ENCODE measurements at places on chromosomes 7 and 10. TPM values are rescaled to one million over a fixed set of nuclear protein-coding genes. Genes with fewer than 3 reads are reported as not detected.

Gene NXPH1
- polyA plus RNA-seq: not detected

DNA sequence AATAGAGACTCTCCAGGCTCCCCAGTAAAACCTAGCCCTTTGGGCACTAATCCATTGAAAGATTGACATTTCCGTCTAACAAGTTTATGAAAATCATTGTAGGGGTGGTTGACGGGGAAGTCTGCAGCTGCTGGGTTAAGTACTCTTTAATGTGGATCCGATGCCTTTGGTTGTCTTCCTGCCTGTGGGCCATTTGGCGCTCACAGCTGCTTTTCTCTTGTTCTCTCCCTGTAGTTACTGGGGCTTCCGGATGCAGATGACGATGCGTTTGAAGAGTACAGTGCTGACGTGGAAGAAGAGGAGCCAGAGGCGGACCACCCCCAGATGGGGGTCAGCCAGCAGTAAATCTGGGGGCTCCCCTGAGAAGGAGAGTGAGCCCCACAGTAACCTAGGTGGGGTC lies 22.4 kb downstream of the MTURN start:
- H3K36me3 ChIP-seq: peaks cover 5% of the 10 kb centered on the region
- no peaks in the 10 kb centered on the region for H3K27me3 ChIP-seq
- no peak overlapping the region for H3K4me3 ChIP-seq
- DNase-seq: no peak

Gene CLDN15
- polyA plus RNA-seq: 13.3 TPM

- no peak overlapping the region for H3K27ac ChIP-seq
- no peak overlapping the region for H3K4me3 ChIP-seq
- DNase-seq: no peak
Measured at GRCh38 chr7:112150823-112151641, 55.2 kb downstream of the DOCK4 start.

GRCh38 chr10:120400601-120401000 lies 56.4 kb upstream of the PLPP4 start:
- no peaks in the 10 kb centered on the region for H3K27me3 ChIP-seq
- DNase-seq: no peak
- H3K27ac ChIP-seq: no peak overlapping the region

- H3K27ac ChIP-seq: no peak overlapping the region
- H3K4me3 ChIP-seq: no peak overlapping the region
- no peaks in the 10 kb centered on the region for H3K36me3 ChIP-seq
- no peaks in the 10 kb centered on the region for H3K27me3 ChIP-seq
- DNase-seq: no peak
Measured at GRCh38 chr7:74290981-74291441, 1.8 kb downstream of the CLIP2 start.

- no peaks in the 10 kb centered on the region for H3K27me3 ChIP-seq
- H3K4me1 ChIP-seq: no peaks in the 10 kb centered on the region
- DNase-seq: no peak
- no peak overlapping the region for H3K4me3 ChIP-seq
- no peaks in the 10 kb centered on the region for H3K36me3 ChIP-seq
Measured at GRCh38 chr10:83685458-83685857, 453.9 kb upstream of the GHITM start.

DNA sequence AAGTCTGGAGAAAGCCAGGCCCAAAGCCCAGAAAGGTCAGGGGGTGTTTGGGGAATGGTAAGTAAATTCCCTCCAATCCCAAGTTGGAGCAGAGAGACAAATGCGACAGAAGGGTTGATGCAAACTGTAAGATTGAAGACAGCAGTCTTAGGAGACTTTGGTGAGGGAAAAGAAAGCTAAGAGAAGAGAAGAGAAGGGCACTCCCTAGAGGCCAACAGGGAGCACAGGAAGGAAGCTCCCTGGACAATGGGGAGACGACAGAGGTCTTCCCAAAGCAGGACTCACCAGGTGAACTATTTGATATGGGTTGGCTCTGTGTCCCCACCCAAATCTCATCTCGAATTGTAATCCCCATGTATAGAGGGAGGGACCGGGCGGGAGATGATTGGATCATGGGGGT lies 151.5 kb downstream of the KIF20B start:
- no peaks in the 10 kb centered on the region for H3K36me3 ChIP-seq
- no peaks in the 10 kb centered on the region for H3K4me1 ChIP-seq
- H3K27ac ChIP-seq: no peak overlapping the region
- H3K27me3 ChIP-seq: no peaks in the 10 kb centered on the region
- no peak overlapping the region for H3K4me3 ChIP-seq

- no peak overlapping the region for H3K27ac ChIP-seq
- no peaks in the 10 kb centered on the region for H3K27me3 ChIP-seq
- no peaks in the 10 kb centered on the region for H3K4me1 ChIP-seq
Measured at GRCh38 chr7:68334216-68334615, 1264.1 kb upstream of the AUTS2 start.

Gene GDI2
- 143 TPM for polyA plus RNA-seq

DNA sequence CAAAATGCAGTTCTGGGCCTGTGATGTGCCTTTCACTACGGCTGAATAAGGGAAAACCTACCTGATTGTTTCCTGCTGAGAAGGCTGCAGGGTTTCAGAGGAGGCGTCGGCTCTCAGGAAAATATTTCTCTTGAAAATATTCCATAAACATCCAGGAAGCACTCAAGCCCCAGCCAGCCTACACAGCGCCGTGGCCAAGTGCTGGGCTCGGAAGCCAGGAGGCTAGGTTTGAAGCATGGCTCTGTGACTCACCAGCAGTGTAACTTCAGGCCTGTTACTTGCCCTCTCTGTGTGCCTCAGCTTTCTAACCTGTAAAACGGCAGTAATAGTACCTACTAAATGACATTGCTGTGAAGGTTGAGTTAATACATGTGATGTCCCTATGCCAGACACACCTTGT lies 399.1 kb downstream of the GATA3 start:
- no peaks in the 10 kb centered on the region for H3K4me1 ChIP-seq
- H3K27ac ChIP-seq: no peak overlapping the region
- no peaks in the 10 kb centered on the region for H3K27me3 ChIP-seq

Gene SPDYE2B
- not detected for polyA plus RNA-seq

Gene GHRHR
- 0.75 TPM for polyA plus RNA-seq

Gene C1GALT1
- 16.0 TPM for polyA plus RNA-seq

Gene FAM237B
- polyA plus RNA-seq: not detected

GRCh38 chr10:5538892-5539651 lies 14.3 kb downstream of the CALML3 start:
- H3K36me3 ChIP-seq: no peaks in the 10 kb centered on the region
- no peak overlapping the region for H3K4me3 ChIP-seq
- H3K27me3 ChIP-seq: no peaks in the 10 kb centered on the region

Gene RNF32
- polyA plus RNA-seq: 1.6 TPM
